ENCODE measurements at places on chromosomes 1 and 21.

DNA sequence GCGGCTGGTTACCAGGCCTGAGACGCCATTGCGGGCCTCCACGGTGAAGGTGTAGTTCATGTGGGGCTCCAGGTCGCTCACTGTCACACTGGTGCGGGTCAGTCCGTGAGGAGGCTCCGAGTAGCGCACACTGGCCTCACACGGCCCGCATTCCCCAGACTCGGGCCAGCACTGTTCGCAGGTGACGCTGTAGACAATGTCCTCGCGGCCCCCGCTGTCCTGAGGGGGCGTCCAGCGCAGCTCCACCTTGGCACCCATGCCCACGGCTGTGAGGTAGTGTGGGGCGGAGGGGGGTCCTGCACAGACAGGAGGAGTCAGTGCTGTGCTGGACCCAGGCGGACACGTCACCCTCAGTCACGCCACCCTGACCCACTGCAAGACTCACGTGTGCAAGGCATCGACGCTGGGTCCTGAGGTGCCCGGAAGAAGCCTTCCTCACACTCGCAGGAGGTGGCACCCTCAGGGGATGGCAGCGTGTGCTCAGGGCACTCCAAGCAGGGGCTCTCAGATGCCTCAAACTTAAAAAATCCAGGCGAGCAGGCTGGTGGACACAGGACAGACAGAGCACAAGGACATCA is 17.9 kb downstream of the EPHA2 start:
- no peak for DNase-seq

DNA sequence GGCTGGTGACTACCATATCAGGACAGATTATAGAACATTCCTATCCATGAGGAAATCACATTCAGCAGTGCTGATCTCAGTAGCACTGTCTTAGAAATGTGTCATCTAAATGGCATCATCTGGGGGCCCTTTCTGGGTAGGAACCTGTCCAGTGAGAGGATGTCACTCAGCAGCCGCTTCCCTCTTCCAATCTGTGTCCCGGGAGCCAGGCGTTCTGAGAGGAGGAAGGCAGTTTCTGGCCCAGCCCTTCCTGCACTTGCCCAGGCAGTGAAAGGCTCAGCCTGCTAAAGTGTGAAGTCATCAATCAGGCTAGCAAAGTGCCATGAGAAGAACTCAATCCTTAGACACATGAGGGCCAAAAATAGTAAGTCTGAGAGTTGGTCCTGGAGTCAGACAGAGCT is 25.6 kb downstream of the RAB4A start:
- DNase-seq = no peak

- no peak for DNase-seq
Observed at GRCh38 chr21:14453339-14454015, 70.5 kb upstream of the HSPA13 start.

DNA sequence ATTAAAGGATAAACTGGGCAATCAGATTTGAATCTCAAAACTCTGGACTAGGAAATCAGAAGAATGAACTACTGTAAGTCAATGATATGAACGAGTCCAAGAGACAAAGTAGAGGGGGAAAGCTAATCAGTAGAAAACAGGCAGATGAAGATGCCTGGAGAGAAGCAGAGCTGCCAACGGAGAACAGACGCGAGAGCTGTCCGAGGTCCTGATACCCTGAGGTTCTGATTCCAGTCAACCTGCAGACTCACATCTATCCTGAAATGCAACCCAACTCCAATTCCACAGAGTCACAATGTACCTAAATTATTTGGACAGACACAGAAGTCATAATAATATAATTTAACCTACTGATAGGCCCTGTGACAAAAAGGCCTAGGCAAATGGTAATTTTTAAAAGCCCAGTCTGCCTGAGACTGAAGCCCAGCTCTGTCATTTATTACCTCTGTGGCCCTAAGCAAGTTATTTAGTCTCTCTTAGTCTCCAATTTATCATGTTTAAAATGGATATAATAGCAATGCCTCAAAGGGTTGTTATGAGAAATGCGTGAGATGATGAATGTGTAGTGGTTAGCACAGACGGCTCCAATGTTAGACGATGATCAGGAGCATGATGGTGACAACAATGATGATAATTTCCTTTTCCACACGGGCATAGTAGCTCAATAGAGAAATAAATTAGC is 33.4 kb downstream of the RGS7 start:
- DNase-seq = no peak

DNA sequence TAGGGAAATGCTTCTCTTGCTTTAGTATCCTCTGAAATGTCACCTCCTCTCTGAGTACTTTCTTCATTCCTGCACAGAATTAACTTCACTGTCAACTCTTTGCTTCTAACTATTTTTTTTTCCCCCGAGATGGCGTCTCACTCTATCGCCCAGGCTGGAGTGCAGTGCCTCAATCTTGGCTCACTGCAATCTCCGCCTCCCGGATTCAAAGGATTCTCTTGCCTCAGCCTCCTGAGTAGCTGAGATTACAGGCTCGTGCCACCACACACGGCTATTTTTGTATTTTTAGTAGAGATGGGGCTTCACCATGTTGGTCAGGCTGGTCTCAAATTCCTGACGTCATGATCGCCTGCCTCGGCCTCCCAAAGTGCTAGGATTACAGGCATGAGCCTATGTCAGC is 1.4 kb upstream of the PLPP3 start:
- no peak for DNase-seq

DNA sequence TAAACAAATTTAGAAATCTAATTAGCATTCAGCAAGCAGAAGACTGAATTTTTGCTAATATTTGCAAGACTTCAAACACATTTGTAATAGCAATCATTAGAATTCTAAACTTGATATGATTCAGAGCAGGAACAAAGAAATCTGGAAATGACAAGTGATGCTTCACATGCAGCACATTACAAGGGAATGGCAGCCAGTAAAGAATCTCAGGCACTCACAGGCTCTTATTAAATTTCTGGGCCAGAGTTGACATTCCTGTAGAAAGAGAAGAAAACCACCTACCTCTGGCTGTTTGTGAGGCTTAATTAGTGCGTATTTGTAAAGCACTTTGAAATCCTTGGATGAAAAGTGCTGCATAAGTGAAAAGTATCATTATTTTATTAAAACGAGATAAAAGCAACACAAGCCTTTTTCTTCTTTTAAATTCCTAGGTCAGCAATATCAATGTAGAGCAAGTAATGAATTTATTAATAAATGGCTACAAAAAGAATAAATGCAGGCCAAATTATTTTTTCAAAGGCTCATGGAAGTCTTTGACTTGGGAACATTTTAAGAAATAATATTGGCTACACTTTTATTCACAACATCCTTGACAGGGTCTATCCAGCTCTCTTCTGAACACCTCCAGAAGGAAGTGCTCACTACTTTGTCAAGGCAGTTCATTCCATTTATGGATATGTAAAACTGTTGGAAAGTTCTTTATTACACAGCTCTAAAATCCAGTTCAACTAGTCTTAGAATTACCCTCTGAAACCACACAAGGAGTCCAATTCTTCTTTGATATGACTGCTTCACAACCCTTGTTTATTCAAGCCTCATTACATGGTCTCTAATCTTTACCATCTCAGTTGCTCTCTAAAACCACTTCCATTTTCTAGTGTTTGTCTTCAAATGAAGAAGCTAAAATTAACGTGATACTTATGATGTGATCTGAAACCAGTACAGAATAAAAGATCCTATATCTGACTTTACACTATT is 32.1 kb upstream of the SCYL3 start:
- DNase-seq = no peak

- peak; percentile 23 for DNase-seq
Observed at GRCh38 chr21:43921979-43922945, 57.2 kb downstream of the AGPAT3 start.

- no peak for DNase-seq
Observed at GRCh38 chr1:176976225-176976624, 188.3 kb downstream of the ASTN1 start.

DNA sequence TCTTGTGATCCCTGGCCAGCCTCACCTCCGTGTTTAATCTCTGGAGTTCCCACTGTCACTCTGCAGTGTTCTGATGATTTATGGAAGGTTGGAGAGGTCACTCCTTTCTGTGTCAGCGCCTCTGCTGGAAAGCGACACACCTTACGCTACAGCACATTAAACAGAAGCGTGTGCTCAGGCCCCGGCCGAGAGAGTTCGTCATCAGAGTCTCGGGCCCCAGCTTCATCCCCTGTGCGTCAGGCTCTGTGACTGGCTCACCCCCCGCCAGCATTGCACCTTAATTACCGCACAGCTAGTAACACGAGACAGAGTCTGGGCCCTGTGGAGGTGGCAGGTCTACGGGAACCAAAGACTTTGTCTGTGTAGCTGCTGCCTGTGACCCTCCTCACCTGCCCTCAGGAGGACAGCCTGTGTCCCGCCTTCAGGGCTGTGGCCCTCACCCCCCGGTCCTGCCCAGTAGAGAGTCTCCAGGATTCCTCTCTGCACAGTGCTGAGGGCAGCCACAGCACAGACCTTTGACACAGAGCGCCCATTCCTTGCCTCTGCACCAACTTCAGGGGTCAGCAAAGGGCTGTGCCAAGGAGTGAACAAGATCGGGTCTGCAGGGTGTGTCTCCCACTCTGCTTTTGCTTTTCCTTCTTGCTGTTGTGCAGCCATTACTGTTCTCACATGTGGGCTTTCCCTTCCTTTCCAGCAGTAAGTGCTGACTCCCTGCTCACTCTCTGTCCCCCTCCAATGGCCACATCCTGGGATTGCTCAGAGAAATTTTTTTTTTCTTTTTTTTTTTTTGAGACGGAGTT is 157.6 kb downstream of the PGBD5 start:
- no peak for DNase-seq

DNA sequence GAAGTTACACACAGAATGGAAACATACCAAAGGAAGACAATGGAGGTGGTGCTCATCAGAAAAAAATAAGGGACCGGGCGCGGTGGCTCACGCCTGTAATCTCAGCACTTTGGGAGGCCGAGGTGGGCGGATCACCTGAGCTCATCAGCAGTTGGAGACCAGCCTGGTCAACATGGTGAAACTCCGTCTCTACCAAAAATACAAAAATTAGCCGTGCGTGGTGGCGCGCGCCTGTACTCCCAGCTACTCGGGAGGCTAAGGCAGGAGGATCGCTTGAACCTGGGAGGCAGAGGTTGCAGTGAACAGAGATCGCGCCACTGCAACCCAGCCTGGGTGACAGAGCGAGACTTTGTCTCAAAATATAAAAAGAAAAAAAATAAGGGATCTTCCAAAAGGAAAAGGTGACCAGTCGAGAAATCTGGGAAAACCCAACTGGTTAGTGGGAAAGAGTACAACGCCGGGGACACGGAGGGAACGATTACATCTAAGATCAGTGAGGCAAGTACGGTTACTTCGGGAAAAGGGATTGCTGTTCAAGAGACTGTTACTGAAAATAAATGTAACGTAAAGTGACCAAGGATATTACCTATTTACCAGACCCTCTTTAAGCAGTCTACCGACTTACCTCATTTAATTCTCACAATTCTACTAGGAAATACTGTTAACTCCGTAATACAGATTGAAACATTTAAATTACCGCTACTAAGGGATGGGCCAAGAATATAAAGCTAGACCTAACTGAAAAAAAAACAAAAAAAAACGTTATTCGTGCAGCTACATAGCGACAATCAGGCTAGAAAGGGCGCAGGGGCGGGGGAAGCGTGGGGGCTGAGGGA is 822 bp downstream of the CCT3 start:
- no peak for DNase-seq

GRCh38 chr1:214472364-214472763 is 79.0 kb downstream of the PTPN14 start:
- DNase-seq = no peak

DNA sequence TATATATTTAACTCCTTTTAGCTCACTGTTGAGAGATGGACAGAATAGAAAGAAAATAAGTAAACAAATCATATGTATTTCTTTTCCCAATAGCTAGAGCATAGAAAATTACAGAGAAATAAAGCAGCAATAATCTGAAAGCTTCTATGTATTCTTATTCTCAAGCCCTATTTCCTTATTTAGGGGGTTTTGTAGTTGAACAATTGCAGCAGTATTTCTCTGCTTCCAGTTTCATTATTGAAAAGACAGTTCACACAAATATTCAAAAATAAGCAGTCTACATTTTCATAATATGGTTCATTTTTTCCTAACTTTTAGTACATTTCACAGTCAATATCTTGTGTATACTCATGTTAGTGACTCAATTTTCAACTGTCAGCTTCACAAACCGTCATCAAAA is 638.2 kb downstream of the MRPL39 start:
- DNase-seq = no peak

GRCh38 chr1:196007763-196008162 is 600.5 kb downstream of the KCNT2 start:
- no peak for DNase-seq

DNA sequence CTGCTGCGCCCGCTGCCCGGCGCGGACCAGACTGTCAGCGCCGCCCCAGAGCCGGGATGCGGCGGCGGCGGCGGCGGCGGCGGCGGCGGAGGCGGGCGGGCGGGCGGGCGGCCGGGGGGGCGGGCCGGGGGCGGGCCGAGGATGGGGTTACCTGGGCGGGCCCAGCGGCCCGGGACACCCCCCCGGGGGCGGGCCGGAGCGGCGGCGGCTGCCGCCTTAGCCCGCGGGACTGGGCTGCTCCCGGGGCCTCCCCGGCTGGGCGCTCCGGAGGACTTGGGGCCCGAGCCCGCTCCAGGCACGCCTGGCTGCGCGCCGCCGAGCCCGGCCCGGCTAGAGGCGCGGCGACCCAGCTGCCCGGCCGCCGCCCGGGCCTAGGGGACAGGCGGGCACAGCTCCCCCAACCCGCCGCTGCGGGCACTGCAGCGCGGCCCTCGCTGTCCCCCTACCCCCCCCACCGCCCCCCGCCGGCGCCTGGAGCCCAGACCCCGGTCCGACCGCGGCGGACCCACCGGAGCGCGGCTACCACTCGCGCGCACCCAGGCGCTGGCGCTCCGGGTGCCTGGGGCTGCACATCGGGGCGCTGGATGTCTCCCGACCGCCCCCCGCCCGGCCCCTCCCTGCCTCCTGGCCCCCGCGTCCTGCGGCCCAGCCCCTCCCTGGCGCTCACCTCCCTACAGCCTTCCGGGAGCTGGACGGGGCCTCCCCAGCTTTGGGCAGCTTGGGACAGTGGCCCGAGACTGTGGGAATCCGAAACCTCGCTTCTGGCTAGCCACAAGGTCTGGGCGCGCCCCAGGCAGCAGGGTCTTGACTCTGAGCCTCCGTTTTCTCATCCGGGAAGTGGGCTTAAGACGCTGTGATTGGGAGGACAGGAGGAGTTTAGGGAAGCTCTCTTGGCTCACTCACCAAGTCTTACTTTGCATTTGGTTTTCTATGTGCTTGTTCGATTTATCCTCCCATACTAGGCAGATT is at the start of gene WNT4:
Gene WNT4 (minus strand): TSS at position 33 of the 969 bp plus-strand sequence. CDS start 175 bp downstream, outside the sequence.
- no peak for DNase-seq
